B cell (primary cell): ENCODE measurements at places on chromosomes 1 and 21.
A peak's percentile ranks its signal among the peaks of the same experiment; 100 is the strongest.

DNA sequence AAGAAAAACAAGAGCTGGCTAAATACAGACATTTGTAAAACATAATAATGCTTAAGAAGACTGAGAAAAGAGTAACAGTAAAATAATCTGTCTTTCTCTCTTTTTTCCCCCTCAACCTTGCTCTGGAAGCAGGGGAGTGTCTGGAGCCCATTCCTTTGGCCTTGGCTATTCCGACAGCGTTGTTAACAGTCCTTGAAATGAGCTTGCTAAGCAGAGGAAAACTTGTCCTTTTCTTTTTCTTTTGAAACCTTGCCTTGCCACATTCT is 6.7 kb upstream of the CA6 start:
- DNase-seq = no peak

DNA sequence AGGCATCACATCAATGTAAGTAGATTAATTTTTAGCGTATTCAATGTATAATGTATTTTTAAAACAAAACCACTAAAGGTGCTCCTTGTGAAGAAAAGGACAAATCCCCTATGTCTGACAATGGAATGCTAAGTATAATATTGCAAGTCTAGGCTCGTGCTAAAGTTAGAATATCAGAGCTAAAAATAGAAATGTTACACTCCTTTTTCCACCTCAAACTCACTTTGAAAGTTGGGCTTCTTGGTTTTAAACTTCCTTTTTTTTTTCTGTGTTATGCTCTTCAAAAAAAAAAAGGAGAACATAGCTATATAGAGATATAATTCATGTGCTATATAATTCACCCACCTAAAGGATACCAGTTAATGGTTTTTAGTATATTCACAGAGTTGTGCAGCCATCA is 3.6 kb upstream of the SERBP1 start:
- DNase-seq = peak; percentile 29

- DNase-seq = no peak
Observed at GRCh38 chr1:167767761-167768160, 46.0 kb downstream of the MPZL1 start.

DNA sequence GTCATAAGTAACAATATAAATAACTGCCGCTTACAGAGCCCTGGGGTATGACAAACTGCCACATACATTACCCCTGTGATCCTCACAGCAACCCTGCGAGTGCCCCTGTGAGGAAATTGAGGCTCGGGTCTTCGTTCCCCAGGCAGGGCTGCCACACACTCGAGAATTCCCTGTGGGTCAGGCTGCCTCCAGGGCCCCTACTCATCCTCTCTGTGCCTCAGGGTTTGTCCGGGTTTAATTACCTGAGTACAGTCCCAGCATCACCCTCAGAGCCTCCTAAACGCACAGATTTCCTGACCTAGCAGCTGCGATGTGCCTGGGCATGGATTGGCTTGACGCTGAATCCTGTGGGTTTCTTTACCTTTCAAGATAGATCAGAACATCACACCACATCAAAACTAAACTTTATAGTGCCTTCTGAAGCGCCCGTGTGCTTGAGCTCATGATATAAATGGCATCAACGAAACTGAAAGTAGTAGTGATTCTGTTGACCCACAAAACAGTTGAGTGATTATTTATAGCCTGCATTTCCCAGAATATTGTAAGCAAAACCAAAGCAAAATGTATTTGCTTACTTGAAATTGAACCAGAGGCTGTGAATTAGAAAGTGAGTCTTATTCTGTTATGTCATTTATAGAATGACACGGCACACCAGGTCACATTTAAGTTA is 14.0 kb downstream of the SLC37A1 start:
- peak; percentile 75 for DNase-seq

GRCh38 chr1:15584489-15585363 is at the start of gene AGMAT:
Gene AGMAT (minus strand): TSS chr1:15585051. CDS start chr1:15584967, 84 bp downstream.
- peak; percentile 74 for DNase-seq

GRCh38 chr1:4702932-4703331 is 48.5 kb downstream of the AJAP1 start:
- no peak for DNase-seq

DNA sequence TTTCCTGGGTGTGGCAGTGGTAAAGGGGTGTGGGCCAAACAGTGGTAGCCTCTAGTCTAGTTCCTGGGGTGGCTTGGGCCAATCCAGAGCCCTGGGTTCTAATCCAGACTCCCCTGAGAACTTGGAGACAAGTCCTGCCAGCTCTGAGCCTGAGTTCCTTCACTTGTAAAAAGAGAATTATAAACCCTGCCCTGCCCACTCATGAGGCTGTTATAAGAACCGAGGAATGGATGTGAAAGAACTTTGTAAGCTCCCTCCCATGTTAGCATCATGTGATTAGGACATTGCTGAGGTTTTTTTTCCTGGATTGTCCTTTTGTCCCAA is 131.0 kb downstream of the RRAGC start:
- DNase-seq = no peak

DNA sequence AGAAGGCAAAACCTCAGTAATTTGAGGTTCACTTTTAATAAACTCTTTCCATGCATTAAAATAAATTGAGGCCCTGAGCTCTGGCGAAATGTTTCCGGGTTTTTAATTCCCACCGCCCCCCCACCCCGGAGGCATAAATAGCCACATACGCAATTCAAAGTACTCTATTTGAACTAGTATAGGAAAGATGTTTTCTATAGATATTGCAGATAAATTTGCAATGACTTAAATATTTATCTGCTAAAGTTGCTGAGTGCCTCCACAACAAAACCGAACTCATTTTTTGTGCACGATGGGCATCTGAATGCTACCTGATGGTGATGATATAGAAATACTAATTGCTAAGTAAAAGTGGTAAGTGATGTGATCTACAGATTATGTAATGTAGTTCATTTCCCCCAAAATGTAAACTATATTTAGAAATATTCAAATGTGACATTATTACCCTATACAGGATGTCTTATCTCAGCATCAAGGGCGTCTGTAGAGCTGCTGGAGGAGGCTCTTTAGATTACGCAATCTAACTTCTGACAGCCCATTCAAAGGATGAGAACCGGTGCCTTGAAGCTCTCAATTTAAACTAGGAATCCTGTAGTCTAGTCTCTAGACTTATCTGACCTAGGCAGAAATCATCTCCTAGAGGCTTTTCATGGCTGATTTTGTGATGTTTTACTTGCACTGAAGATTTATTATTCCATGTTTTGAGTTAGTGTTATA is 8.5 kb downstream of the IRF2BP2 start:
- peak; percentile 57 for DNase-seq

- DNase-seq = peak; percentile 58
Observed at GRCh38 chr1:20731057-20731991, 1.2 kb downstream of the SH2D5 start.

GRCh38 chr21:38985568-38986378 is 180.0 kb downstream of the ETS2 start:
- DNase-seq = peak; percentile 8

- no peak for DNase-seq
Observed at GRCh38 chr1:11839727-11840705, 7.6 kb downstream of the NPPA start.

- DNase-seq = no peak
Observed at GRCh38 chr1:51537568-51537967, 18.5 kb upstream of the EPS15 start.

DNA sequence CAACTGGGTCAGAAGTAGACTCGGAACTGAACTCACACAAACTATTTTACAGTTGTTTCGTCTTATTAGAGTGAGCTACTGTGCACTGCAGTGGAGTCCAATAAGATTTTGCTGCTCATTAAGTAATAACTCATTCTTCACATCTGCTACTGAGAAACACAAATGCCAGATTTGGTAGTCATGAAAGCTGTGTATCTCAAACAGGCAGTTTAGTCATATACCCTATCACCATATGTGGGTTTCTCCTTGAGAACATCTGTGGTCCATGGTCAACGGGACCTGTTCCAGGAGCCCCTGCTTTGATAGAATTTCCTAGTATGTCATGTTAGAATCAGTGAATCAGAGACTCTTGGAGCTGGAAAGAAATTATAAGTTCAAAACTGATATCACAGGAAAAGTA is 60.4 kb downstream of the ALG14 start:
- no peak for DNase-seq

GRCh38 chr1:86000601-86001000 is 156.0 kb downstream of the COL24A1 start:
- no peak for DNase-seq

GRCh38 chr21:30541764-30542163 is at the start of gene KRTAP19-6:
Gene KRTAP19-6 (minus strand): TSS chr21:30541864. CDS start chr21:30541833, 31 bp downstream.
- no peak for DNase-seq

DNA sequence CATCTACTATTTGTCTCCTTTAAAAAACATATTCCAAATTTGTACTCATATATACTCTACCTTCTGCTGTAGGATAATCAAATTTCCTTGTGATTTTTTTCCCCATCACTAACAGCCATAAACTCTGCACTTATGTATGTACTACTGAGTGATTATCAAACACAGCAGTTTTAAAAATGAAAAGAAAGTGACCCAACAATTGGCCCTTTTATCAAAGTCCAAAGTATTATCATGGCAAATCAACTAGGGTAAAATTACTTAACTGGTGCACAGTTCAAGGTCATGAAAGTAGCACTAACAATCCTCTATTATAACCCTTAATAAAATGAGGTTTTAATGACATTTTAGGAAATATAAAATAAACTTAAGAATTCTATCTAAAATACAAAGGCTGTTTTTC is 11.6 kb downstream of the ANGPTL3 start:
- DNase-seq = no peak

DNA sequence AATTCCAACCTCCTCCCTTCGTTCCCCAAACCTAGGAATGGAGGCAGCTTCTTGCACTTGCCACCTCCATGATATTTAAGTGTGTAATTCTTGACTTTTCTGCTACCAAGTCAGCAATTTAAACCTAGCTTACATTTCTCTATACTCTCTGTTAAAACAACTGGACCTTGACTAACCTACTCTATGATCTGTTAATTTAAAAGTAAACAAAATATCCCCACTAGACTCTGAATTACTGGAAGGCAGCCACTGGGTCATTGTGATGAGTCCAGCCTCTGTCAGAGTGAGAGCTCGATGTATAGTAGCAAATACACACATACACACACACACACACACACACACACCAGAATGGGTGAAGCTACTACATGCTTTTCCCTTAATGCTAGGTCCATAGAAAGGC is 40.0 kb upstream of the DHCR24 start:
- DNase-seq = no peak

- DNase-seq = no peak
Observed at GRCh38 chr1:218451415-218451814, 106.3 kb downstream of the TGFB2 start.

- DNase-seq = no peak
Observed at GRCh38 chr1:119091618-119092017, 48.8 kb downstream of the WARS2 start.

DNA sequence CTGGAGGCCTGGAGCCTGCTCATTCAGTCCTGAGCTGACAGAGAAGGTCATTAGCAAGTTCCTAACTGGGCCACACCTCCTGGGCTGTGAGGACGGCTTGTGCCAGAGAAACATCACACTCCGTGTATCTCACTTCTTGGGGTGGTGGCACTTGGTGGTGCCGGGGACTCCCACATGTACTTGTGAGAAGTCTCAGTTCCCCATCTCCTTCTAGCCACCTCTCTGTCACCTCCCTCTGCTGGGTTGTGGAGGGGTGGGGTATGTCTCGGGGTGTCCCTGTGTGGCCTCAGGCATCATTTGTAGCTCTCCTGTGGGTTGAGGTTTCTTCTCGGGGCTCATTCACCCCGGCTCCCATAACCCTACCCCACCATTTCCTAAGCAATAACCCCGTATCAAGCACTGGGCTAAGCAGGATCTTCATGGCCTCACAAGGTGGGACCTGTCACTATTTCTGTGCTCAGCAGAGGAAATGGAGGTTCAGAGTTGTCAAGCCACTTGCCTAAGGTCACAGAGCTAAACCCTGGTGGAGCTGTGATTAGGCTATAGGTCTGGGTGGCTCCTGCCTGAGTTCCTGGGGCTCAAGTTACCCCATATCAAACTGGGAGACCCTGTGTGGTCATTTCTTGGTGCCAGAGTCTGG is 62.5 kb downstream of the UBIAD1 start:
- DNase-seq = peak; percentile 68

DNA sequence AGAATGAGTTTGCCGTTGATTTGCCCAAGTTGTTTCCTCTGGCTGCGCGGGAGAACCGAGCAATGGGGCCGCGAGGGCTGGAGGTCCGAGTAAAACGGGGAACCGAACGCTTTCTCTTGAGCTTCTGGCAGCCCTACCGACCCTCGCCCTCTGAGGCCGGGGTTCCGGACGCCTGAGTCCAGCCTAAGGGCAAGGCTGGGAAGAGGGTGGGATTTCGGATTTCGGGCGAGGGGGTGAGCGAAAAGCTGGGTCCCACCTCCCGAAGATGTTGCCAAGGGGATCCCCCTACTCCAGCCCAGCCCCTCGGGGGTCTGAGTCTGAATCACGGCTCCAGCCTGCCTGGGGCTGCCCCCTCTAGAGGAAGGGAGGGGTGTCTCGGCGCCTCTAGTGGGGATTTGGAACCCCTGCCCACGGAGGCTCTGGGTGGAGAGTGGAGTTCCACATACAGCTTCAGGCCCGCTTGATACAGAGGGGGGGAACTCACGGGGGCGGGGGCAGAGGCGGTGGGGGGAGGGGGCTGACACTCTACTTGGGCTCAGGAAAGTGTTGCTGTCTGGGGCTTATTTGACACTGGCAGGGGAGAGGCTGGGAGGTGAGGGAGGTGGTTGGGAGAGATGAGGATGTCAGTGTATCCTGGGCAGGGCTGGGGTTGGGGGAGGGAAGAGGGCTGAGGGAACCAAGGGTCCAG is 617 bp downstream of the KIRREL1 start:
- peak; percentile 27 for DNase-seq

DNA sequence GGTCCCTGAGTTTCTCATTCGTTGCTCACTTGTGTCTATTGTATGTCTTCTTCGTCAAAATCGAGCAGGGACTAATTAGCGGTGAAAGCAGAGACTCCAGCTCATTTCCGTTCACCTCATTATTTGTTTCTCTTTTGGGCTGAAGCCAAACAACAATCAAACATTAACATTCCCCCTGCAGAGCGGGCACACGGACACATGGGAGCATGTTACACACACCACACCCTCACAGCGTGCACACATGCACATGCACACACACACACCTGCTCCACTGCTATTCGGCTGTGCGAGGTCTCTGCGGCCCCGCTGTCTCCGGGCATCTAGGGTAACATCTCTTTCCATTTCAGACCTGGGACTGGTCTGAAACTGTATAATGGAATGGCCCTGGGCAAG is 58.5 kb upstream of the LRRC8D start:
- DNase-seq = no peak

DNA sequence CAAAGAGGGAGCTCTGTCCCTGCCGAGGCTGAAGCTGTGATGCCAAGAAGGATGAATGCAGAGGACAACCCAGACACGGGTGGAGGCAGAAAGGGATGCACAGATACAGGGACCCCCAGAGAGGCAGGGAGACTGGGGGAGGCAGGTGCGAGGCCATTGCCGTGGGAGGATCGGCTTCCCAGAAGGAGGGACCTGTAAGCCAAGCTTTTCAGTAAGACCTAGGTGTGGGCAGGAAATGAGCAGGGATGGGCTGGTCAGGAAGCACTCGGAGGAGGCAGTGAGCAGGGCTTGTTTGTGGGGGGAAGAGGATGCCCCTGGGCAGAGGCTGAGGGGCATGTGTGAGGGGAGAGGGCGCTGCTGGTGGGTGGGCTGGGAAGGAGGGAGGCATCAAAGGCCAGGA is 67.7 kb upstream of the WNT4 start:
- no peak for DNase-seq
